ENCODE measurements at places on chromosomes 3 and 15. TPM values are rescaled to one million over a fixed set of nuclear protein-coding genes. Genes with fewer than 3 reads are reported as not detected.

DNA sequence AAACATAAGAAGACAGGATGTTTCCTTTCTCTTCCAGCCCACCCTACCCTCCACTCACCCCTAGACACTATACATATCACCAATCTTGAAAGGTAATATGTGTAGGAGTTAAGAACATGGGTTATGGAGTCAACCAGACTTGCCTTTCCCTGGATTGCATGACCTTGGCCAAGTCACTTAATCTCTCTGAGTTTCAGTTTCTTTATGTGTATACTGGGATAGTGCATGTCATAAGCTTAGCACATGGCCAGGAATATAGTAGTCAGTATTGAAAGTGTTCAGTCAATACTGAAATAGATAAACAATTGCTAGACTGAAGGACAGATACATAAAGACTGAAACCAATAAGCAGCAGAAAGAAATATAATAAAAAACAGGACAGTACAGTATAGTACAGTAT lies 283.2 kb upstream of the STT3B start:
- DNase-seq, result no peak

Gene GPR160
- total RNA-seq, result 0.96 TPM

DNA sequence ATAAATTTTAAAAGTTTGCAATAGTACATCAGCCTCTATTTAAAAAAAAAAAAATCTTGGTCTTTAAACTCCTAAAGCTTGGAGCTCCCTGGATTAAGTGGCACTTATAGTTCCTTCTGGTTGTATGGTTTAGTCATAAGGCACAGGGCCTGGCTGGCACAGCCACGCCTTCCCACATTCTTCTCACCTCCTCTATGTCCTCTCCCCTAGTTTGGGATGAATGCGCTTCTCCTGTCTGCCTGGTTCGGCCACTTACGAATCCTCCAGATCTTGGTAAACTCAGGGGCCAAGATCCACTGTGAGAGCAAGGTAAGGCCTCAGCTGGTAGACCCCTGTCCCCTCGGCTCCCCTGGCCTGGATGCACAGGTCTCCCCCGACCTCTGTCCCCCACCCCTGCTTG lies 10.0 kb downstream of the ANKDD1A start:
- no peak for DNase-seq

DNA sequence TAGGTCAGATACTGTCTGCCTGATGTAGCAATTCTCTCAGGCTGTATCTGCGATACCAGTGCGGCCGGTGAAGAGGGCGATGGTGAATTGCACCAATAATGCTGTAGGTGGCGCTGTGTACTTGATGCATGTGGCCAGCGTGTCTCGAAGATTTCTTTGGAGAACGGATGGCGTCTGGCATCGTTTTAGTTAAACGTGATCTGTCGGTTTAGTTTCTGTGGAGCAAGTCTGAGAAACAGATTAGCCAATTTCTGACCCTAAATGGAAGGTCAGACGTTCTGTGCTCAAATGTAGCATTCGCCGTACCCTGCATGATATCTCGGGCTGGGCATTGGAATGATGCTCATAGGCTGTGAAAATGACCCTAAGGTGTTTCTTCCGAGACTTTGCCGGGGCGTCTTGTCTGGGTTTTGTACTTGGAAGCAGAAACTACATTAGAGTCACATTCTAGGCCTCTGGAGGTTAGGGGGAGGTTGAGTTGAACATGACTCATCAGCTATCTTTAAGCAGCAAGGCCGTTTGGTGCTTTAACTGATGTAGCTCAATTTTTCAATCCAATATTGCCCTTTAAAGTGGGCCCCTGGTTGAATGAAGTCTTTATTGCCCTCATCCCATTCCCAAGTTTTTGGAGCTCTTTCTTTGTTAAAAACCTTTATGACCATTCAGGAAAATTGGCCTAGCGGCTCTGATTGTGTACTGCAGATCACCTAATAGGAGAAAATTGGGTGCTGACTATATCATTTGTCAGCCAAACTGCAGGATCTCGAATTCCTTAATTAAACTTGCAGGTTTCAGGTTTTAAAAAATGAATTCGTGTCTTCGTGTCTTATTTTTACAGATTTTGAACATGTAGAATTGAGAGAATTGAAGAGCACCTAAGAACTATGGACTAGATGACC lies 80.0 kb downstream of the SQOR start:
- DNase-seq, result peak; percentile 51

Gene COLQ
- 1.3 TPM for total RNA-seq

Gene MYD88
- 37.5 TPM for total RNA-seq

DNA sequence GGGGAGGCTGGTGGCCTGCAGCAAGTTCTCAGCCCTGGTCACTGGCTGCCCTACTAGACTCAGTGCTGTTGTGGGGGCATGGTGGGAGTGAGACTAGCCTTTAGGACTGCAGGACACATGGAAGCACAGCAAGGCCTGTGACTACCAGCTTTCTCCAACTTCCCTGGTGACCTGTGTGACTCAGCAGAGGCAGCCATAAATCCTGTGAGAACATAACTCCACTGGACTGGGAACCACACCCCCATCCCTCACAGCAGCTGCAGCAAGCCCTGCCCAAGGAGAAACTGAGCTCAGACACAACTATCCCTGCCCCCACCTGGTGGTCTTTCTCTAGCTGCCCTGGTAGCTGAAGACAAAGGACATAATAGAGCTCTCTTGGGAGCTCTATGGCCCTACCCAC lies 111.3 kb downstream of the DCLK3 start:
- DNase-seq, result no peak

DNA sequence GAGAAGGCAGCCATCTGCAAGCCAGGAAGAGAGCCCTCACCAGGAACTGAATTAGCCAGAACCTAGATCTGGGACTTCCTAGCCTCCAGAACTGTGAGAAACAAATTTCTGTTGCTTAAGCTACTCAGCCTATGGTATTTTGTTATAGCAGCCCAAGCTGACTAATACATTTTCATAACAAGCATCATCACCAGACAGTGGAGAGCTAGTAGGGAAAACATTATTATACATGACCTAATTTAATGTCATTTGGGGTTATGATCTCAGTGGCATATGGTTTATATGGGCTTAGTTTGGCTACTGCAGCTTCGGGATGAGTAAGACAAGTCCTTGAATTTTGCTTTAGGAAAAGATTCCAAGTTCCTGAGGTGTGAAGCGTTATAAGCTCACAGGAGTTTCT lies 35.6 kb downstream of the LNP1 start:
- no peak for DNase-seq

Gene SCG3
- not detected for total RNA-seq

GRCh38 chr15:86001200-86001599 lies 78.5 kb upstream of the AGBL1 start:
- DNase-seq, result no peak

Gene RASL12
- 0.15 TPM for total RNA-seq

- no peak for DNase-seq
These were observed 281.0 kb upstream of the NR2E3 start for GRCh38 chr15:71529361-71529760.

GRCh38 chr3:119859728-119860127 lies 77.8 kb downstream of the NR1I2 start:
- DNase-seq, result no peak

- DNase-seq, result no peak
These were observed 1.4 kb downstream of the U2SURP start for GRCh38 chr3:143002727-143003126.

- DNase-seq, result no peak
These were observed 23.1 kb downstream of the DCLK3 start for GRCh38 chr3:36741285-36741684.

DNA sequence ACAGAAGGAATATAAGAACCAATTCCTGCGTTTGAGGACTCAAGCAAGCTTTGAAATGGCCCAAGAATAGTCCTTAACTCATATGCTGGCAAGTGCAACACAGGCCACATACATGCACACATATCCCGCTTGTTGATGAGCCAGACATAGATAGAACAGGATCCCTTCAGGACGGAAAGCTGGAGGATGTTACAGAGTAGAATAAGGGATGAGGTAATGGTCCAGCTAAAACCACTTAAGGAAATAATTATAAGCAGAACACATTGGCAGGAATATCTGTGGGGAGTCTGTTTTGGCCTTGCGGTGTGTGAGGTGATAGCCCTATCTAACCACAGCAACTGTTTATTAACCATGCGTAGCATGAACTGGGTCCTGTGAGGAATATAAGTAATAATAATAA lies 25.0 kb downstream of the SCG3 start:
- no peak for DNase-seq

Gene GRAMD2A
- total RNA-seq, result not detected

GRCh38 chr3:72152551-72153476 lies 367.9 kb upstream of the PROK2 start:
- DNase-seq, result peak; percentile 87

Gene ITIH1
- 1,331 TPM for total RNA-seq

- DNase-seq, result no peak
These were observed 31.3 kb downstream of the NUP210 start for GRCh38 chr3:13388816-13389215.

GRCh38 chr3:96719921-96720320 lies 94.5 kb upstream of the EPHA6 start:
- no peak for DNase-seq

- DNase-seq, result peak; percentile 67
These were observed 19.0 kb upstream of the CSTA start for GRCh38 chr3:122305818-122306621.

Gene HYKK
- 5.4 TPM for total RNA-seq

Gene ZNF502
- total RNA-seq, result 1.8 TPM

DNA sequence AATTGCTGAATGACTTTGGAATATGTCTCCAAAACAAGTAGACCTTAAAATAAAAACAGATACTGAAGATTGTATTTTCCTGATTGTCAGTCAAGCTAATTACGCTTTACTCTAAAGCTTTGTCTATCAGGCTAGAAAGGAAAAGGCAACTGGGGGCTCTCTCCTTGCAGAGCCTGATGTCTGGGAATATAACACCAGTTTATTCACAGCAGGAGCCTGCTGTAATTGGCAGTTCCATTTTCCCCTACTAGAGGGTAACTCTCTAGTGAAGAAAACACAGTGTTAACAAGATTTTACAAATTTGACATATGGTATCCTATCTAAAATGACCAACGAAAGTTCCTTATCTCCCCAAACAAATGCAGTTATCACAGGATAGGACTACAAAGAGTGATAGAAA lies 158.8 kb downstream of the PDZRN3 start:
- DNase-seq, result no peak

GRCh38 chr3:186963636-186964035 lies 33.3 kb downstream of the ST6GAL1 start:
- no peak for DNase-seq

Gene EFL1
- total RNA-seq, result 6.7 TPM

Gene CPNE4
- not detected for total RNA-seq

Gene KNL1
- total RNA-seq, result 1.7 TPM

Gene RRP9
- total RNA-seq, result 7.6 TPM

DNA sequence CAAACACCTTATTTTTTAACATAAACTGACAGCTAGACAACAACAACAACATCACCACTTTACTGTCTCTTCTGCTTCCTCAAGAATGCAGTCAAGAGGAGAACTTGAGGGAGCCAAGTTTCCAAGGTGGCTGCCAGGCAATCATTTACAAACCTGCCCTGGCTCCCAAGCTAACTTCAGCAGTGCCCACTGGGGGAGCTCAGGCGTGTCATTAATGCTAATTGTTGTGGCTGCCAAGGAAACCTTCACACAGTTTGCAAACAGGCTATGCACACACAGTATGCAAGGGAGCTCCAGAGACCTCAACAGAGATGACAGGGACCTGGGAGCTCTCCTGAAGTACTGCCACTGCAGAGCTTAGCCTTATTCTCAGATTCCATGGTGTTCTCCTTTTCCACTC lies 2.1 kb downstream of the DZIP1L start:
- no peak for DNase-seq

Gene MYRIP
- 12.7 TPM for total RNA-seq

- no peak for DNase-seq
These were observed 298.9 kb downstream of the LRTM1 start for GRCh38 chr3:54628888-54629441.

DNA sequence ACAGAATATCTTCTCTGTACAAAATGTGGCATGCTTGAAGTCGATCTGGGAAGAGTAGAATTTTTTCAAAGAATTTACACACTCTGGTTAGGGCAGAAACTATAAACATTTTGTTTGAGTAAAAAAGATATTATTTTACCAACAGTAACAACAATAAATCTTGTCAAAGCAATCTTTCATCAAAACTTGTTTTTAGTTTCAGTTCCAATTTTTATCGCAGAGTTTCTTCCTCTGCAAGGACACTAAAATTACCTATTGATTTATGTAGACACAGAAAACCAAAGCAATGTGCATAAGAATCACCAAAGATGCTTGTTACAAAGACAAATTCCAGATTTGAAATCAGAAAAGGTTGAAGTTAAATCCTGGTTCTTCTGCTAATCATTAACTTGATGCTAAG lies 61.9 kb downstream of the CGGBP1 start:
- no peak for DNase-seq

Gene RASGRF1
- total RNA-seq, result not detected

Gene GP9
- total RNA-seq, result 0.20 TPM

Data from left lobe of liver (tissue), 2 donors.